ENCODE measurements at places on chromosomes 13 and 19.

- DNase-seq: no peak
These were observed 698.8 kb downstream of the LIG4 start for GRCh38 chr13:107516517-107516916.

GRCh38 chr13:41311406-41312175, 524 bp downstream of the NAA16 start:
- DNase-seq: no peak

- DNase-seq: no peak
These were observed 3.7 kb upstream of the CSNK1A1L start for GRCh38 chr13:37109051-37109678.

DNA sequence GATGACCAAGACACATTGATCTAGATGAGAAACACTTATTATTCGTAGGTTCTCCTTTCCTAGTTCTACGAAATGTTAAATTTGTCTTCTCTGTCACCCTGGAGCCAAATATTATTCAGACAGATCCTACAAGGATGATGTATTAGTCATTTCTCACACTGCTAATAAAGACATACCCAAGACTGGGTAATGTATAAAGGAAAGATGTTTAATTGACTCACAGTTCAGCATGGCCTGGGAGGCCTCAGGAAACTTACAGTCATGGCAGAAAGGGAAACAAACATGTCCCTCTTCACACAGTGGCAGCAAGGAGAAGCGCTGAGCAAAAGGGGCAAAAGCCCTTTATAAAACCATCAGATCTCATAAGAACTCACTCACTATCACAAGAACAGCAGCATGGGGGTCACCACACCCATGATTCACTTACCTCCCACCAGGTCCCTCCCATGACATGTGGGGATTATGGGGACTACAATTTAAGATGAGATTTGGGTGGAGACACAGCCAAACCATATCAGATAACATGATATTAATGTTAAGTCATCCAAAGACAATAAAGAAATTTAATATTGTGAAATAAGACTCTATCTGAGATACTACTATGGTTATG, 1248.8 kb upstream of the SLC10A2 start:
- DNase-seq: no peak

GRCh38 chr19:35265900-35266519, 2.8 kb upstream of the USF2 start:
- no peak for DNase-seq

Data from iPS DF 19.7 (cell line).